ENCODE measurements at places on chromosomes 2 and 18.
A peak's percentile ranks its signal among the peaks of the same experiment; 100 is the strongest.

DNA sequence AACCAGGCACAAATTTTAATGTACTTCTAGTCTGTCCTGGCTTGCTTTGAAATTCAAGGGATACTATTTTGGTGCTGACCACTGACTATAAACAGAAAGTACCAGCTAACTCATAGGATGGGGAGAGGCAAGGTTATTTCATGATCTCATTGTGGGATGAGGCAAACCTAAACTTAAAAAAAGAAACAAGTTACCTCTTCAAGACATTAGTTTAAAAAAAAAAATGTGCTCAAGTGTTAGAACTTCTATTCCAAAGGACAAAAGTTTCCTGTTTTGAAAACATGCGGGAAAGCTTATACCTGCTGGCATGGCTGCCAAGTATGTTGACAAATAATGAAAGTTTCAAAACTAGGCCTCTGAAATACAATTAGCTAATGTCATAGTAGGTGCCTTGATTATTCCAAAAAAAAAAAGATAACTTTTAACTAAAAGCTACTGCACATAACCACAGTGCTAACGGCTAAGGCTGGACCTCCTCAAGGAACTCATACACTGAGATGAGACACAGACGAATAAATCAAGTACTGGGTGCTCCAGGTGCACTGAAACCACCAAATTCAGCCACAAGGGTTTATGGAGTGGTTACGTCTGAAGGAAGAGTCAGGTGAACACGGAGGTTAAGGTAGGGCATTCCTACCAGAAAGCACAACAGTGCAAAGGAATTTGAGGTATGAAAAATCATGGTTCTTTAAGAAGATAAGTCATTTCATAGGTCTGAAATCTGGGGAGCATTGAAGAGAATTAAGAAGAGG is 38.1 kb downstream of the TMEM131 start:
- no peak for DNase-seq

- DNase-seq: no peak
Observed at GRCh38 chr18:28736223-28736622, 559.3 kb upstream of the CDH2 start.

- DNase-seq: no peak
Observed at GRCh38 chr2:231720987-231721966, 13.0 kb downstream of the PTMA start.

GRCh38 chr2:237885111-237885930 is 25.9 kb downstream of the RAMP1 start:
- no peak for DNase-seq

DNA sequence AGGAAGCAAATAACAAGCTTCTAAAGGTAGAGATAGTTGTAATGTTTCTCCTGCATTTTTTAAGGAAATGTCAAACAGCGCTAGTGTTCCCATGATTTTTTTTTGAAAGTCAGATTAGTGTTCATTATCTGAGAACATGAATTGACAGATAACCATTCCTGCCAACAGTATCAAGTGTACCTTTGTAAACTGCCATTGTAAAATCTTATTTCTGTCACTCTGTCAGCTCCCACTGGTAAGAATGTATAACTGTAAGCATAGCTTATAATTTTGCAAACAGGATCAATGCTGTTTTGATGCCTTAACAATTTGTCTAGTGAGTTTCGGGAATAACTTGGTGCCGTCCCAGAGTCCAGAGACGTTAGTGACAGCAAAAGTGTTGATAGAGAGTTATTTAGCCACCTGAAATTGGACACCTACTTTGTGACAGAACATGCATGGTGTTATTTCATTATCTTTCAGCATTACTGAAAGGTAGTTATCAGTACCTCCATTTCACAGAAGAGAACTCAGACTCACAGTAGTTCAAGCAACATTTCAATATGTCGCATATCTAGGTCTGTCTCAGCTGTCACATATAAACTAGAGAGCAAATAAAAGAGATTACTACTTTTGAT is 221.4 kb downstream of the THSD7B start:
- no peak for DNase-seq

GRCh38 chr2:109497463-109497862 is 116.3 kb downstream of the SEPTIN10 start:
- DNase-seq: peak; percentile 44

DNA sequence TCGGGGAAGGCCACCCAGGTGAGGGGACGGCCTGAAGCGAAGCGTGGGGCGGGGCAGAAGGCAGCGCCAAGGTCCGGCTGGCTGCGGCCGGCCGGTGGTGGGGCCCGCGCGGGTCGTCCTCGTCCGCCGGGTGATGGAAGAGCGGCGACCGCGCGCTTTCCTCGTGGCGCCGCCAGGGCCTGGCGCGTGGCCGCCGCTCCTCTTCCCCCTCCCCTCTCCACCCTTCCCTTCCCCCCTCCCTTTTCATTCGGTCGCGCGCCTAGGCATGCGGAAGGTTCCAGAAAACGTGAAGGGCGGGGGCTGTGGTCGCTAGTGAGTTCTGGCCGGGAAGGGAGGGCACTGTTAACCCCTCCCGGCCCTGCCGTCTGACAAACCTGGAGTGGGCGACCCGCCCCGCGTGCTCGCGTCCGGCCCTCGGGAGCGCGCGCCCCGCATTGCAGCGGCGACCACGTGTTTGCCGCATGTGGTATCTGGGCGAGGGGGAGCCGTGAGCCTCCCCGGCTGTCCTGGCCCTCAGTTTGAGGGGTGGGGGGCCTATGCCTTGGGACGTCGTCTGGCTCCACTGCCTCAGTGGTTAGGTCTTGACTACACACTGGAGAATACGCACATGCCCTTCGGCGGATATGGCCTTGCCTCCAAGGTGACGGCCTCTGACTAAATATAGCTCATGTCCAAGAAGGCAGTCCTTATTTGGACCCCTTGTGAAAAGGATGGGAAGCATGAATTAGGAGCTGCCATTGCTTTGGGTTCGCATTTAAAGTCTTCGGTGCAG is 579 bp downstream of the MAT2A start:
- peak; percentile 45 for DNase-seq

DNA sequence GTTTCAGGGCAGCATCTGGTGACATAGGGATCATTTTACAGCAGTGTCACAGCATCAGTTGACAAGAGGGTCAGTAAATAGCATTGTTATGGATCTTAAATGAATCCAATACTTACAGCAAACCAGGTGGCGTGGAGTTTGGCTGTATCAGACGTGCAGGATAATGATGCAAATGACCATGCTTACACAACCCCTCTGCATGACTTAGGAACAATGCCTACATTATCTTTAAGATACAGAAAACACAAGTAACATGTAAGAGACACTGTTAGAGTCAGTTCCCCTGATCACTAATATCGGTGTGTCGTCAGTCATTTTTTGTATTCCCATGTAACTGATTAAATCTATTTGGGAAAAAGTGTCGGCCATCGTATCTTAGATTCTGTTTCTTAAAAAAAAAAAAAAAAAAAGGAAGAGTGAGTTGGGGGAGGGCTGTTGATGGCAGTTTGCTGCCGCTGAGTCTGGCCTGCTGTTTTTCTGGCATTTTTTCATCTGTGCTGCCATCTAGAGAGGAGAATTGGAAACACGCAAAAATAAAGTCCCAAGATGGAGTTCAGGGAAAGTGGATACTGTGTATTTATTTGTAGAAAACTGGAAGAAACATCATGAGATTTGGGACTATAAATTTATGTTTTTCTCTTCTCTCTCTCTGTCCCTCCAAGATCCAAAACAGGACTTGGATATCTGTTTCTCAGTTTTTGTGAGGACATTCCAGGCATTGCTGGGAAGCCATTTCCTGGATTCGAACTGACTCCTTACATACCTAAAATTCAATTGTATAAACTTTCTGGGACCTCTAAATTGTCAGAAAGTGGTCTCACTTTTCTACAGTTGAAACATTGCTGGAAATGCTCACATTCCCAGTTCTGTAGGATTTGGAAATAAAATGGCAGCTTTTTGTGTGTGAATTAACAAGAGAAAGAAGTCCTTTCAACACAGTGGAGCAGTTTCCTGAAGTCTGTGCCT is 60.3 kb upstream of the AGPS start:
- peak; percentile 19 for DNase-seq

DNA sequence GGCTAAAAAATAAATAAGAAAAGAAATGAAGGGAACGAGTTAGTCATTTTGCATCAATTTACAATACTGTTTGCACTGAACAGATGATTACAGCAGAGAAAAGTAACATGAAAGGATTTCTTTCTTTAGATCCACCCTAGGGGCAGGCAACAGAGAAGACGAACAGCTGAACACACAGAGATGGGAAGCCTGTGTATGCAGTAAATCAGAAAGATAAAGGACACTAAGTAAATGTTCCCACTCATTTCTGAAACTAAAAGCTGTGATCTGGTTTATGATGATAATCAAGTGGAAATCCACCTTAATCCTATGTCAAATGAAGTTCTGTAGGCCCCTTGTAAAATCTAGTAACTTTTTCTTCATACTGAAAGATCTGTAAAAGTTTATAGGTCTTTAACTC is 54.2 kb downstream of the AKAIN1 start:
- no peak for DNase-seq

- DNase-seq: no peak
Observed at GRCh38 chr2:31228717-31229116, 5.2 kb upstream of the EHD3 start.

- DNase-seq: no peak
Observed at GRCh38 chr2:167480232-167480985, 592.1 kb downstream of the XIRP2 start.

GRCh38 chr18:72160510-72161445 is 383.4 kb downstream of the CBLN2 start:
- no peak for DNase-seq

DNA sequence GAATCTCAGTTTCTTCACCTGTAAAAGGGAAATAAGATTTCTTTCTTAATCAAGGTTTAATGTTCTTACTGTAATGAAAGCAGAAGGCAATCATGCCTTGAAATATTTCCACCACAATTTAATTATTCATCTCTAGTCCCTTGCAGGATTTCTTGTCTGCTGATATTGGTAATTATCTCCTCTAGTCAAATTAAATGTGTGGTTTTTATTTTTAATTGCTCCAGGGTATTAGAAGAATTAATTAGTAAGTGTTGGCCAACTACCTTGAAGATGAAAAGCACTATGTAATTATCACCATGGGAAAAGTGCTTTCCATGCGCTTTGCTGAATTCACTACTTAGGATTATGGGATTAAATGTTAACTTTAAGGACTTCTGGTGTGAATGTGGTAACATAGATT is 8.7 kb upstream of the LAPTM4A start:
- DNase-seq: no peak

- DNase-seq: no peak
Observed at GRCh38 chr2:11822746-11823451, 76.5 kb downstream of the LPIN1 start.

Measured in hepatic stellate cell (primary cell).